ENCODE measurements at places on chromosomes 3 and 15. TPM values are rescaled to one million over a fixed set of nuclear protein-coding genes. Genes with fewer than 3 reads are reported as not detected.

DNA sequence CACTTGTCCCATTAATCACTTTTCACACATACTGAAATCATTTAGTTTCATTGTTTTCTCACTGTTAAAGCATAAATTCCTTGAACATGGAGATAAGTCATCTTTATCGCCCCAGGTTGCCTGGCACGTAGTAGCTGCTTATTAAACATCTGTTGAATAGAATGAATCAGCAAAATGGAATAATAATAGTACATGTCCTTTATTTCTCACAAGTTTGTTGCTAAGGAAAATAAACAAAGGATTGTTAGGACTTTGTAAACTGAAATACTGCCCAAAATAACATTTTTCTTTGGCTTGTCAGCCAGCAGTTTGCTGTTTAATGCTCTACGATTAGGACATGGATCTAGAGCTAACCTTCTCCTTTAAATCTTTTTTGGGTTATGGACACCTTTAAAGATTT lies 17.9 kb downstream of the SLC35A5 start:
- no peak overlapping the region for H3K27ac ChIP-seq
- H3K4me1 ChIP-seq: no peaks in the 10 kb centered on the region
- no peak overlapping the region for H3K4me3 ChIP-seq
- H3K27me3 ChIP-seq: no peaks in the 10 kb centered on the region

- H3K27ac ChIP-seq: no peak overlapping the region
- H3K4me1 ChIP-seq: no peaks in the 10 kb centered on the region
- DNase-seq: no peak
- no peak overlapping the region for H3K4me3 ChIP-seq
- no peaks in the 10 kb centered on the region for H3K27me3 ChIP-seq
- H3K36me3 ChIP-seq: no peaks in the 10 kb centered on the region
Observed at GRCh38 chr15:71254491-71254890, 139.2 kb downstream of the THSD4 start.

GRCh38 chr3:40237889-40238571 lies 71.5 kb upstream of the EIF1B start:
- no peaks in the 10 kb centered on the region for H3K4me1 ChIP-seq
- H3K27me3 ChIP-seq: no peaks in the 10 kb centered on the region
- H3K27ac ChIP-seq: no peak overlapping the region
- peak; percentile 7 for DNase-seq
- H3K36me3 ChIP-seq: no peaks in the 10 kb centered on the region

DNA sequence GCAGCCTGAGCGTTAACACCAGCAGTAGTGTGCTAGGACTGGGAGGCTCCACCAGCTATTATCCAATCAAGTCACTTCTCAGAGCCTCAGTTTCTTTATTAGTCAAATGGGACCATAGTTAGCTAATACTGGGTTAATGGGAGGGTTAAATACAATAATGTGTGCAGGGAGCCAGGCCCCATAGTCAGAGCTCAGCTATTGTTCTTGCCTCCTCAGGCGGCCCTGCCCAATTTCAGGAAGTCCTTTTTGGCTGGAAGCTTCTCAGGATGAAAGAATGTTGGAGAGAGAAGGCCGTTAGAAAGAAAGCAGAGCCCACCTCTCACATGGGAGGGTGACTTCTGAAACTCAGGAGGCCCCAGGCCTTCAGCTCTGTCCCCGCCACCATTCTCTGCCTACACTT lies 39.5 kb upstream of the SMAD6 start:
- no peak for DNase-seq
- H3K27ac ChIP-seq: peak overlapping the region; percentile 83
- H3K4me1 ChIP-seq: peaks cover 39% of the 10 kb centered on the region
- no peak overlapping the region for H3K4me3 ChIP-seq
- H3K36me3 ChIP-seq: no peaks in the 10 kb centered on the region

- peaks cover 12% of the 10 kb centered on the region for H3K27me3 ChIP-seq
- peaks cover 2% of the 10 kb centered on the region for H3K4me1 ChIP-seq
- H3K27ac ChIP-seq: no peak overlapping the region
- DNase-seq: no peak
Observed at GRCh38 chr3:50562861-50563260, 4.7 kb downstream of the C3orf18 start.

DNA sequence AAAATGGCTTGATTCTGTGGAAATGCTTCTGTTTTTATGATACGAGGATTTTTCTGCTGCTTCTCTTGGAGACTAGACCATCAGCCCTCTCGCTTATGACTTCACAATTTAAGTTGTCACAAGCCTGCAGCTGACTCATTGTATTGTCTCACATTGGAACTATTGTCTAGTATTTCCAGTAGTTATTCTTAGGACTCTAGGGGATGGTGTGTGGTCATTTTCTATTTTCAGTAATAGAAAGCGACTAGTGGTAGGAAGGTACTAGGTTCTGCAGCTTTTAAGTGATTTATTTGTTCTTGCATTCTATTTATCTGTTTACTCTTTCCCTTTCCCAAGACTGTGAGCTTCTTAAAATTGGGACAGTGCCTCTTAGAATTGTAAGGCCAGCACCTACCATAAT lies 66.3 kb upstream of the CRTC3 start:
- H3K4me1 ChIP-seq: peaks cover 25% of the 10 kb centered on the region
- no peak overlapping the region for H3K4me3 ChIP-seq
- no peak for DNase-seq
- H3K27ac ChIP-seq: peak overlapping the region; percentile 64
- peaks cover 10% of the 10 kb centered on the region for H3K36me3 ChIP-seq

GRCh38 chr3:186254676-186255650 lies 107.1 kb downstream of the DGKG start:
- peaks cover 4% of the 10 kb centered on the region for H3K27me3 ChIP-seq
- H3K27ac ChIP-seq: peak overlapping the region; percentile 33

GRCh38 chr3:141487521-141488252 lies 860 bp downstream of the RASA2 start:
- H3K4me3 ChIP-seq: peak overlapping the region; percentile 96
- peak; percentile 69 for DNase-seq
- peak overlapping the region; percentile 99 for H3K27ac ChIP-seq
- peaks cover 4% of the 10 kb centered on the region for H3K36me3 ChIP-seq
- H3K27me3 ChIP-seq: peaks cover 19% of the 10 kb centered on the region

DNA sequence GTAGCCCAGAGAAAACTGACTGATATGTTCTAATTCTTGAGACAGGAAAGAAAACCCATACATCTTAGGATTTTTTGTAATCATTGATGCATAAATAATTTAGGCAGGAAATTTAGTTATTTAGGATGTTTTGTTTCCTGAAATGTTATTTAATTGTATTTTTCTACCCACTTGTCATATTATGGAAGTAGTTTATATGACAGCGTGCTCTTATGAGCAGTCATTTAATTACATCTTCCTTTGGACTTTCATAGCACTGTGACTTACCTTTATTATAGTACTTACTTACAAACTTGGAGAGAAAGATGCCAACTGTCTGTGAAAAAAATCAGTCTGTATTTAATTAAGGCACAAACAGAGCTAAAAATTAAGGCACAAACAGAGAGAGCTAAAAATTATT lies 65.0 kb downstream of the AKAP13 start:
- no peak overlapping the region for H3K4me3 ChIP-seq
- H3K4me1 ChIP-seq: peaks cover 24% of the 10 kb centered on the region
- peak overlapping the region; percentile 96 for H3K27ac ChIP-seq
- peaks cover 3% of the 10 kb centered on the region for H3K27me3 ChIP-seq
- peaks cover 5% of the 10 kb centered on the region for H3K36me3 ChIP-seq

- no peak overlapping the region for H3K4me3 ChIP-seq
- H3K27me3 ChIP-seq: peaks cover 1% of the 10 kb centered on the region
- H3K4me1 ChIP-seq: peaks cover 5% of the 10 kb centered on the region
- no peak overlapping the region for H3K27ac ChIP-seq
- H3K36me3 ChIP-seq: peaks cover 4% of the 10 kb centered on the region
Observed at GRCh38 chr3:185207931-185208746, 45.7 kb downstream of the EHHADH start.

GRCh38 chr3:16940769-16941700 lies 56.3 kb downstream of the PLCL2 start:
- peaks cover 2% of the 10 kb centered on the region for H3K27me3 ChIP-seq
- no peak overlapping the region for H3K4me3 ChIP-seq
- H3K27ac ChIP-seq: no peak overlapping the region
- peaks cover 26% of the 10 kb centered on the region for H3K4me1 ChIP-seq
- DNase-seq: no peak

Gene SLCO2A1
- total RNA-seq: 3.8 TPM

Gene CORO2B
- total RNA-seq: 71.7 TPM

Gene PLOD2
- total RNA-seq: 28.0 TPM

Gene LRRK1
- 4.8 TPM for total RNA-seq

Data from endothelial cell (in vitro differentiated cells).